ENCODE measurements at places on chromosomes 1 and 21.

GRCh38 chr1:42998386-42998785, 39.7 kb upstream of the SLC2A1 start:
- DNase-seq: no peak

DNA sequence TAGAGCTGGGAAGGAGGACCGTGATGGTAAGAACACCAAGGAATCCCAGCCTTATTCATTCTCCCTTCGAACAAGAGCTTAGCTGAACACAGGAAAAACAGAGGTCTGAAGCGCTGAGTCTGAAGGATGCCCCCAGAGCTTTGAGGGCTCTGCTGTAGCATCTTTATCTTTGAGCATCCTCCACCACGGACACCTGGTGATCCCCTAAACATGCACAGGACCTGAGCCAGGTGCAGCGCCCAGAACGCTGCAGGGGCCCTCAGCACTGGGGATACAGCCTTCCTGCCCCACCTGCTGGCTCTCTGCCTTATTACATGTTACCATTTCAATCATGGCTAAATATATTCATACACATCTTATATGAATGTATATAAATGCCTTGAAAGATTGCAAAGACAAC, 7.7 kb upstream of the GPATCH4 start:
- DNase-seq: peak; percentile 70

- DNase-seq: no peak
These were observed 32.8 kb upstream of the ZNF281 start for GRCh38 chr1:200442537-200443156.

GRCh38 chr1:93704052-93704451, 22.4 kb upstream of the BCAR3 start:
- peak; percentile 37 for DNase-seq

DNA sequence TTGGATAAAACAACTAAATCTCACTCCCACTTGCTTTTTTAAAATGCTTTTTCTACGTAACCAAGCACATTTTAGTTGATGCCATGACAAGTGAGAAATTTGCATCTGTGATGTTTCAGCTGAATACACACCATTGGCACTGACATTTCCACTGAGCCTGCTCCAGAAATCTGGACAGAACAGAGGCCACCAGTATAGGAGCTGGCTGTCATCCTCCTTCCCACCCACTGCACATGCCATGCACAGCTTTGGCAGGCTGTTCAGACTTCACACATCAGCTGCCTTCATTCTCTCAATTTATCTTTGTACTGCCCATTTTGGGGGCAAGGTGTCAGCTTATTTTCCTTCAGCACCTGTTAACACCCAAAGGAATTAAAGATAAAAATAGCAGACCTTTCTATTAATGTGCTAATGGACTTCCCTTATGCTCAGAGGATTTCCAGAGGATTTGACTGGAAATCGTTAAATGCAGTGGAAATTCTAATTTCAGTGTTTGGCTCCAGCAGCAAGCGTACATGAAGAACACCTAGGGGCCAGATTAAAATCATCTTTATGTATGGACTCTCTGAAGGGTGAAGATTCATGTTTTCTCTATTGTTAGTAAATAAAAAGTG, 12.9 kb upstream of the PODN start:
- no peak for DNase-seq

GRCh38 chr1:42927274-42927841, 31.3 kb downstream of the SLC2A1 start:
- DNase-seq: no peak

- peak; percentile 89 for DNase-seq
These were observed 19.3 kb upstream of the SAMD11 start for GRCh38 chr1:904310-904950.

DNA sequence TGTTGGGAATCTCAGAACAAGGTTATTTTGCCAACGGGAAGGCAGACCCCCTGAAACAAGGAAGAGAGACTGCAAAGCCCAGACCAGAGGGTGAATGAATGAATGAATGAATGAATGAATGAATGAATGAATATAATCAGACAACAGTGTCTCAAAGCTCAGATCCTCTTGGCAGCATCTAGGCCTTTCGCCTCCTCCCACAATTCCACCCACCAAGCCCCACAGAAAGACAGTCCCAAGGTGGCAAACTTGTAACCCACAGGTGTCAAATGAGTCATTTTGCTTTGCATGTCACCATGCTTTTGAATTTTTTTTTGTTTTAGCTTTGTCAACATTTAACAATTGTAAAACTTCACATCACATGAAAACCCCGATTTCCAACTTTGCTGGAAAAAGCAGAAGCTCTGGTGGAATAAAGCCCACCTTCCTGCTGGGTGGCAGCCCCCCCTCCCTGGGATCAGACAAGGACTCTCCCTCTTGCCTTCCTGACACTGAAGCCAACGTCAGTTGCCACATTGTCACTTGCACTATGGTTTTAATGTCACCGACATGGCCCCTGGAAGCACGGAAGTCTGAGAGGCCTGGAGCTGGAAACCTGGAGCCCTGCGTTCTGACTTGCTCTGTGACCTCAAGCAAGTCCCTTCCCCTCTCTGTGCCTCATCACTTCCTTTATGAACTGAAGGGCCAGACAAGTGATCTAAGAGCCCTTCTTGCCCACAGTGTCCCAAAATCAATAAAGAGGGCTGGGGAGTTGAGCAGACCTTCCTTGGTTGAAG, 134.6 kb upstream of the RUNX3 start:
- DNase-seq: peak; percentile 62

GRCh38 chr1:169604781-169605560, 18.7 kb upstream of the F5 start:
- DNase-seq: peak; percentile 76

DNA sequence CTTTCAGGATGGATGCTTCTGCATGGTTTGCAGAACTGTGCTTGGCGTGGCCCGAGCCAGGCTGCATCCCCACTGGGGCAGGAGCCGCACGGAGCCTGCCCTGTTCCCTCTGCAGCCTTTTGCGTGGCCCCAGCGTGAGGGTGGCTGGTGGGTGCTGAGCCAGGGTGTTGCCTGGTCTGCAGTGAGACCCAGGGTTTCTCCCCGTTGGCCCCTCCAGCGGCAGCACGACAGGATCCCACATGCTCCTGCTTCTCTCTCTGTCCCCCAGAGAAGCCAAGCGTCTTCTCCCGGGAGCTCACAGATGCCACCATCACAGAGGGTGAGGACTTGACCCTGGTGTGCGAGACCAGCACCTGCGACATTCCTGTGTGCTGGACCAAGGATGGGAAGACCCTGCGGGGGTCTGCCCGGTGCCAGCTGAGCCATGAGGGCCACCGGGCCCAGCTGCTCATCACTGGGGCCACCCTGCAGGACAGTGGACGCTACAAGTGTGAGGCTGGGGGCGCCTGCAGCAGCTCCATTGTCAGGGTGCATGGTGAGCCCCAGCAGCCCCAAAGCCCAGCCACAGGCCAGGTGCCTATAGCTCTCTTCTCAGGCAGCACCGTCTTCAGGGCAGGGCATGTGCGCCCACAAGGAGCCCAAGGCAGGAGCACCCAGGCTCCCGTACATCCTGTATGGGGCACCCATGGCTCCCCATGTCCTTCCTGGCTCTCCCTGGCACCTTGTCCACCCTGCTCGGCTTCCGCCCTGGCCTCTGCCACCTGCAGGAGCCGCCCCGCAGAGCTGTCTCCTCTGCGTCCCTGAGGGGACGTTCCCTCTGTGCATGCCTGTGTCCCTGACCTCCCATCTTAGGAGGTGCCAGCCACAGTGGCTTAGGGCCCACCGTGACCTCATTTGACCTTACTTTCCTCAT, 78.9 kb downstream of the OBSCN start:
- no peak for DNase-seq

DNA sequence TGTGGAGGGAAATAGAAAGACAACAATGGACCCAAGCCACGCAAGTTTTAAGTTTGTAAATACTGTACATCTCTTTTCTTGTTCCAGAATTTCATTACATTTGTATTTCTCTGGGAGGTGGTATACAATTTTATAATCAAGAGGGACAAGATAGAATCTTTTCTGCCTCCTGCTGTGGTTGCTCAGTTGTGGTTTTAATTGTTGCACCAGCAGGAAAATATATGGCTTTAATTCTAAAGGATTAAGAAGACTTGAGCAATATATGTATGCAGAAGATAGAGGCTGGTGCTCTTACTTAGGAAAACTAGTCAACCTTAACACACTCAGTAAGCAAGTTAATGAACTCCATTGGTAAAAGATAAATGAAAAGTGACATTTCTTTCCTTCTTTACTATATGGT, 19.8 kb upstream of the ASB17 start:
- DNase-seq: no peak

- DNase-seq: no peak
These were observed 224.2 kb downstream of the FOXD2 start for GRCh38 chr1:47662068-47662467.

DNA sequence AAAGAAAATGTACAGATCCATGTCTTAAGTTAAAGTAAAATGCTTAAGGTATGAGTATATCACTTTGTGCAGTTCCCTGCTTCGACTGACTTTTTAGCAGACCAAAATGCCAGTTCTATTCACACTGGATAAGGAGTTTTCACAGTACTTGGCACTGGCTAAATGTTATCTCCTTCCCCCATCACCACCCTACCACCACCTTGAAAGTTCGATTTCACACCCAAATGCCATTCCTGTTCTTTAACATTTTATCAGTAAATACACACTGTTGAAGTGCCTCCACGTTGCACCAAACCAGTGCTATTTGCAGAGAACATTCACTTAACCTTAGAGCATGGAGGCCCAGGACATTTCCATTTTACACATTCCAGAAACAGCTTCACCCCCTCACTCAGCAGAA, 100.0 kb downstream of the URB2 start:
- no peak for DNase-seq

DNA sequence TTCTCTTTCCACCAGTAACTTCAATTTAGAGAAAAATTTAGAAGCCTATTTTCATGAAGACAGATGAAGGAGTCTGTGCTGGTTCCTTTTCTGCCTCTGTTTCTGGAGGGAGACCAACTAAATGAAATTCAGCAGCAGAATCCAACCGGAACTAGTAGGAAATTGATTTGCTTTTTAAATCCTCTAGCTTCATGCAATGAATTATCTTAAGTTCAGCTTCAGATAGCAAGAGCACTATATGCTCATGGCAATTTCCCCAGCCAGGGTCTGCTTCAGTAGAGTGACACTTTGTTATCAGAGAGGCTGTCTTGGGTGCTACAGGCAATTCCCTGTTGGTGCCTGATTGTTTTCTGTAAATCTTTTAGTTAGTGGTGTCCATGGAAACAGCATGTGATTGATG, 189.7 kb downstream of the SLC35F3 start:
- DNase-seq: no peak

DNA sequence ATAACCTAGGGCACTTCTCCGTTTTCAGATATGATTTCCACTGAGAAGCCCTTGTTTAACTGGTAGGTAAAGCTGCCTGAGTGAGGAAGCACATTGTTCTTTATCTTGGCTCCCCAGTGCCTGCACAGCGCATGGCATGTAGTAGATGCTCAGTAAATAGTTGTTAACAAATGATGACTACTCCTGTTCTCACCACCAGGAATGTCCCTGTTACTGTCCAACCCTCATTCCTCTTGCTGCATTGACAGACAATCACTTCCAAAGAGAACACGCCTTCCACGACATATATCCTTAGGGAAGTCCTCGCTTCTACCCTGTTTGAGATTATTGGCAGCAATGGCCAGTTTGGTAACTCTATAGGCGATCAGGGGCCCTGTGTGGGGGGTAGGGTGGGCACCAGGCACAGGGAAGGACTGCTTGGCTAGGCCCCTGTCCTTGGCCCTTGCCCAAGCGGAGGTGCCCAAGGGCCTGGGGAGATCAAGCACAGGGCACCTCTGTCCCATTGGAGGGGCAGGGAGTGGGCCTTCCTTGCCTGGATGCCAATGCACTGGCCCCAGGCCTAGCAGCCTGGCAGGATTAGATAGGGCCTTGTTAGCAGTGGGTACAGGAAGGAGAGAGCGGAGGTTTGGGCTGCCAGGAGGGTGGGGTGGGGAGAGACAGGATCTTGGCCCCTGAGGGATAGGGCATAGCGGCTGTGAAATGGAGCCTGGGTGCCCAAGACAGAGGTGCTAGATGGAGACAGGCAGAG, 10.2 kb downstream of the NES start:
- no peak for DNase-seq

- no peak for DNase-seq
These were observed 63.5 kb downstream of the DNTTIP2 start for GRCh38 chr1:93815366-93816110.
